CMK (cell line): ENCODE measurements at places on chromosomes 5 and 9.

DNA sequence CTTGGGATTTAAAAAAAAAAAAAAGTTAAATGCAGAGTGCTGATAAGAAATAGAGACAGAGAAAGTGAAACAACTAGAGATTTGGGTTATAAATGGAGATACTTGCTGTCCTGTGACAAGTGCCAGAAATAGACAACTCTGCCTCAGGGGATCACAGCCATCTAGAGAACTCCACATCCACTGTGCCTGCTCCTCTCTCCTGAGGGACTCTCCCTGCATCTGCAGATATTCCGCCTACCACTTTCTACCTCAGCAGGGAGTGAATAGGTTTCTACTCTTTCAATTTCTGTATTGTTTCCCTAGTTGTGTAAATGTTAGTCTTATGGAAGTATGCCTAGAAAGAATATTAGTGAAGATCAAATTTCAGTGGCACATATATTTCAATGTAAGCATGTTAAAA is 307.2 kb downstream of the HTR1A start:
- no peak for DNase-seq

- DNase-seq = no peak
Observed at GRCh38 chr9:8366161-8366926, 566.8 kb upstream of the DMAC1 start.

DNA sequence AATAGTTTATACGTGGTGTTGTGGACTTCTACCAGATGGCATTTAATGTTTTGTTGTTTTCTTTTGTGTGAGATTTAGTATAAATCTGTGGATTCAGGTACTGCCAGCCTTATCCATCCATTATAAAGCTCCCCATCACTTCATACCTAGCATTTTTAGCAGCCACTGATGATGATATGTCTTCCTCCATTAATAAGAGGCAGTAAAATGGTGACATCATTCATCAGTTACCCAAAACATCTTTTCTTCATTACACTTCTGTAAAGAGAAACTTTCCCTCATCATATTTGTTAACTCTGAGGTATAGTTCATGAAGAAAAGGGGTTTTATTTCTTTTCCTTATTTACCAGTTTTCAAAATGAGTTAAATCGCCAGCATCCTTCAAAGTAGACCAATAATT is 19.4 kb downstream of the CHD1 start:
- no peak for DNase-seq

DNA sequence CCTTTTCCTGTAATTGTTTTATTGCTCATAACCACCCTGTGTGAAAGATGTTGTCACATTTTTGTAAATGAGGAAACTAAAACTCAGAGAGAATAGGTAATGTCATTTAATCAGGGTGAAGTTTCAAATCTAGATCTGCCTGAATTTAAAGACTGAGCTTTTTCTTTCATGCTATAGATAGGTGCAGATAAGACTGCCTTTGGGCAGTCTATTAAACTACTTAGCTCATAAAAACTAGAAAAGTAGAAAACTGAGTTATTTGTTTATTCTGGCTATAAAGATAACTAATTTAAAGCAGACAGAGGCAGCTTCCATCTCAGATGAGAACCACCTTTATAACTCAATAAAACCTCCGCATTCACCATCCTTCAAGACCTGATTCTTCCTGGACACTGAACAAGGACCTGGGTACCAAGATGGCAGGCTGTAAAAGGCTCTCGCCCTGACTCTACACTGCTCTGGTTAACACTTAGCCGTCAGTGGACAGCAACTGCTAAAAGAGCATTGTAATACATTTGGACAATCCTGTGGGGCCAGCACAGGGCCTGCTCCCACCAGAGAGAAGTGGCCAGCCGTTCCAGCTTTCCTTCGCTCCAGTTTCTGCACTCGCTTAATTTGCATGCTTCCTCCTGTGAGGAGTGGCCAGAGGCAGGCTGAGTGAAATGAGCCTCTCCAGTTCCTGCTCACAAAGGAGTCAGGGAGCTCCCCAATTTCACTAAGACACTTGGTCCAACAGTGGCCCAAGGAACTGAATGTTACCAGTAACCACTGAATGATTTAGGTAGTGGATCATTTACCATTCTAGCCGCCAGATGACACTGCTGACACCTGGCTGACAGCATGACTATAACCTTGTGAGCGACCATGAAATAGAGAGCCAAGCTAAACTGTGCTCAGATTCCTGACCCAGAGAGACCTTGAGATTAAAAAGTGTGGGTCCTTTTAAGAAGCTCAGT is 566.4 kb downstream of the EFNA5 start:
- DNase-seq = no peak

GRCh38 chr5:98813755-98814154 is 40.3 kb downstream of the RGMB start:
- DNase-seq = no peak

DNA sequence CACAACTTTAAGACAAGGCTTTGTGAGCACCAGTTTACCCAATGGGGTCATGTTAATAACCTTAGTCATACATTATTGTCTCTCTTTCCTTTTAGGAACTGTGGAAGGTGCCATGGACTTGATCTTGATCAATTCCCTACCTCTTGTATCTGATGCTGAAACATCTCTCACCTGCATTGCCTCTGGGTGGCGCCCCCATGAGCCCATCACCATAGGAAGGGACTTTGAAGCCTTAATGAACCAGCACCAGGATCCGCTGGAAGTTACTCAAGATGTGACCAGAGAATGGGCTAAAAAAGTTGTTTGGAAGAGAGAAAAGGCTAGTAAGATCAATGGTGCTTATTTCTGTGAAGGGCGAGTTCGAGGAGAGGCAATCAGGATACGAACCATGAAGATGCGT is 48.7 kb downstream of the TEK start:
- no peak for DNase-seq

GRCh38 chr9:134359493-134360179 is 33.4 kb downstream of the RXRA start:
- DNase-seq = no peak

GRCh38 chr5:39186722-39187539 is 32.4 kb downstream of the FYB1 start:
- DNase-seq = no peak

DNA sequence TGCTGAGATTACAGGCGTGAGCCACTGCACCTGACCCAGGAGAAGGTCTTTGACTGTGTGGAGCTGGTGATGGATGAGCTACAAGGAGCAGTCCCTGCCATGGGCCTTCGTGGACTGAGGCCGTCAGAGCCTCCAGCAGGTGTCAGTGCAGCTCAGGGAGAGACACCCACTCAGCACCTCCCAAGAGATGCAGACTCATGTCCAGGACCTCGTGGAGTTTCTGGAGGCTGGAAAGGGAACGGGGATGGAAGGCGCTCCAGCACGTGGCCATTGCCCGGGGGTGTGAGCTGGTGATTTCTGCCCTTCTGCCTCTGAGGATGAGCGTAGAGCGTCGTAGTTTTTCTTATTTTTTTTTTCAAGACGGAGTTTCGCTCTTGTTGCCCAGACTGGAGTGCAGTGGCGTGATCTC is 9.5 kb downstream of the TOR4A start:
- DNase-seq = no peak
